Stimulated activated CD8-positive, alpha-beta memory T cell treated with anti-CD3 and anti-CD28 coated beads, Interleukin-15, amount 100 ng/mL, for 4 hours (primary cell): ENCODE measurements at places on chromosomes 11 and 22.
A peak's percentile ranks its signal among the peaks of the same experiment; 100 is the strongest.

GRCh38 chr22:43628250-43628649 is 183.9 kb downstream of the EFCAB6 start:
- DNase-seq: no peak

GRCh38 chr11:2102132-2102882 is 36.9 kb downstream of the IGF2 start:
- DNase-seq: no peak

DNA sequence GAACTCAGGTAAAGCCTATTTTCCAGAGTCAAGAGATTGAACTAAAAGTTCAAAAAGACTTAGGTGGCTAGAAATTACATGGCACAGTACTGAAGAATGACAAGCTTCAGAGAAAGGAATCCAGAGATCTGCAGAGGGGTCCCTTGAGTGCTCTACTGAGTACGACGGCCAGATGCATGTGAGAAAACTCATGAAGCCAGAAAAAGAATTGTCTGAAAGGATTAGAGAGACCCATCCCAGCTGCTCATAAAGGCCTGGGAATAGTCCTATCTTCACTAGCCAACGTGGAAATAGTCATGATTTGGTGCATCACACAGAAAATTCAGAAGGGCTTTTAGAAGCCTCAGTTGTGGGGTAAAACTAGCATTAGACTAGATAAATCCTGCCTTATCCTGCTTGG is 91.3 kb downstream of the SOX6 start:
- no peak for DNase-seq

GRCh38 chr11:28699701-28700100 is 591.5 kb downstream of the METTL15 start:
- no peak for DNase-seq

GRCh38 chr22:32018056-32018455 is 25.0 kb upstream of the SLC5A1 start:
- DNase-seq: no peak

GRCh38 chr11:96241331-96241841 is 101.6 kb downstream of the MAML2 start:
- no peak for DNase-seq

- DNase-seq: no peak
Observed at GRCh38 chr22:25077056-25077455, 122.6 kb upstream of the CRYBB3 start.

- no peak for DNase-seq
Observed at GRCh38 chr11:95092549-95093324, 3.1 kb downstream of the ENDOD1 start.

DNA sequence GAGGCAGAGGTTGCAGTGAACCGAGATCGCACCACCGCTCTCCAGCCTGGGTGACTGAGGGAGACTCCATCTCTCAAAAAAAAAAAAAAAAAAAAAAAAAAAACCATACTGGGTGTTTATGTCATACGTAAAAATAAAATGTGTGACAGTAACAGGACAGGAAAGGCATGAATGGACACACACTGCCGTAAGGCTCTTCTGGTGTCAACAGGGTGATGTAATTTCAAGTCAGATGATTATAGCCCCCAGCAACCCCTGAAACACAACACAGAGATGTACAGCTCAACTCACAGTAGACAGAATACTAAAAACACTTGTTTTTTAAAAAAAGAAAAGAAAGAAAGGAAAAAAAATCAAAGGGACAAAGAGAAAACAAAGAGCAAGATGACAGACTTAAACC is 22.2 kb downstream of the SBF1 start:
- DNase-seq: no peak

- peak; percentile 29 for DNase-seq
Observed at GRCh38 chr11:3905080-3905953, 49.9 kb downstream of the STIM1 start.
